ENCODE measurements at places on chromosomes 7 and 10.
A peak's percentile ranks its signal among the peaks of the same experiment; 100 is the strongest.

DNA sequence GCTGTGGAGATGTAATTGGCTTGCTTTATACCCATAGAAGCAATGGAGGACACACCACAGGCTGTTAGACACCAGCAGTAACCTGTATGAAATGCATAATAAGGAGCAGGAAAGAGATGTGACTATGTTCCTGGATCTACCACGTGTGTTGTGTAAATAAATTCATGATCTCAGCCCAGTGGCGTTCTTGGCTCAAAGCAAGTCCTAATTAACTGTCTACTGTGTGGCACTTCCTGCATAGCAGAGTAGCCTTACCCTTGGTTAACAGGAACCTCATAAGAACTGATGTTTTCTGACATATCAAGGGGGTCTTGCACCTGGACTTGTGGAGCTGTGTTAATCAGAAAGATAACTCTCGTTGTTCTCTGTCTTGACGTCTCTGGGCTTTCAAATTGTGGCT, 25.7 kb upstream of the FAM180A start:
- peak; percentile 23 for DNase-seq

DNA sequence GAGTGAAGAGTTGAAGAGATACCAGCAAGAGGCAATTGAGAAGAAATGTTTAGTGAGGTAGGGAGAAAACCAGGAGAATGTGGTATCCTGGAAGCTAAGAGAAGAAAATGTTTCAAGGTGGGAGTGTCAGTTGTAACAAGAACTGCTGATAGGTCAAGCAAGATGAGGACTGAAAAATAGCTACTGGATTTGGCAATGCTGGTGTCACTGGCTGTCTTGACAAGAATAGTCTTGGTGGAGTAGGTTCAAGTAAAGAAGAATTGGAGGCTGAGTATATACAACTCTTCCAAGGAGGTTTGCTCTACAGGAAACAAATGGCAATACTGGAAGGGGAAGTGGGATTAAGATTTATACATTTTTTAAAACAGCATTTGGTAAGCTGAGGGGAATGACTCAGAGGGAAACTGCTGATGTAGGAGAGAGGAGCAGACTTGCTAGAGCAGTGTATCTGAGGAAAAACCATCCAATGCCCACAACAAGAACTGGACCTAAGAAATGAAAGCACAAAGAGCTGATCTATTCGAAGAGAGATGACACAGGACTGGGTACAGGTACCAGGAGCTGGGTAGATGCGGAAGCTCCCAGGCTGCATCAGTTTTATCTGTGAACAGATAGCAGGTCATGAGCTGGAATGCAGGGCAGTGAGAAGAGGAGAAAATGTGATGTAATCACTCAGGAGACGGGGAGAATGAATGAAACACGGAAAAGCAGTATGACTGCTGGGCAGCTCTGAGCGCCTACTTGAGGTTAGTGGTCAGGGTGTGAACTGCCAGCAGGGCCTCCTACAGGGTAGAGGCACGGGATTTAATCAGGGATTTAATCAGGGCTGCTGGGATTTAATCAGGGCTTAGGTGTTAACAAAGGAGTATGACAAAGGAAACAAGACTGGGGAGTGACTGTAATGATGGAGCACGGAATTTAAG, 34.5 kb downstream of the FAM25A start:
- DNase-seq, result no peak

DNA sequence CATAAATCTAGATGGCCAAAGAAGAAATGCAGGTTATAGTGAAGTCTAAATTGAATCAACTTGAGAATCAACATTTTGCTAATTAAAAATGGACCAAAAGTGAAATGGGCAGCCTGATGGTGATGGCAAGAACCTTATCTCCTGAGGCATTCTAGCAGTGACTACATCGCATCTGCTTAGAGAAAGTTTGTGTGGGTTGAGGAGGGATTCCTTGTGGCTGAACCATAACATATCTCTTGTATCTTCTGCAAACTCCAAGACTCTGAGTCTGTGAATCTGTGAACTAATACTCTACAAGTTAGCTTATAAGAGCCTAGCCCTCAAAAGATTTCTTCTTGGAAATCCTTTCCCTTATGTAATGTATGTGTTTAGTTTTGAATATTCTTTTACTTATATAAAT, 85.6 kb downstream of the PRKG1 start:
- no peak for DNase-seq

- DNase-seq, result no peak
Measured at GRCh38 chr10:95831076-95831475, 75.1 kb downstream of the ENTPD1 start.

DNA sequence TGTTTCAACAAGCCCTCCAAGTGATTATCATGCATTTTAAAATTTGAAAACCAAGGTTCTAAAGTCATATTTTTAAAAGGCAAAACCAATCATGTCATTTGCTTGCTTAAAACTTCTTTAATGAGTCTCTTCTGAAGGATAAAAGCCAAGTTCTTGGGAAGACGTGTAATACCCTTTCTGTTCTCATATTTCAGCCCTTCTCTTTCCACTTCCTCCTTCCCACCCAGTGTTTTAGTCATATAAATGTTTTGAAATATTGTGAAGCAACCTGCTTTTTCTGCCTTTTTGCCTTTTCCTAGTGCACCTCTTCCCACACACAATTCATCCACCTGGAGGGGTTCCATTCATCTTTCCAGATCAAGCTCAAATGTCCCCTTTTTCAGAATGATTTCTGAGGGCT, 211.1 kb upstream of the LRRTM3 start:
- no peak for DNase-seq

GRCh38 chr7:68684996-68685395, 913.3 kb upstream of the AUTS2 start:
- DNase-seq, result no peak

GRCh38 chr10:62178568-62178967, 90.1 kb downstream of the RTKN2 start:
- DNase-seq, result no peak

GRCh38 chr7:75711656-75712514, 26.9 kb downstream of the HIP1 start:
- DNase-seq, result no peak

DNA sequence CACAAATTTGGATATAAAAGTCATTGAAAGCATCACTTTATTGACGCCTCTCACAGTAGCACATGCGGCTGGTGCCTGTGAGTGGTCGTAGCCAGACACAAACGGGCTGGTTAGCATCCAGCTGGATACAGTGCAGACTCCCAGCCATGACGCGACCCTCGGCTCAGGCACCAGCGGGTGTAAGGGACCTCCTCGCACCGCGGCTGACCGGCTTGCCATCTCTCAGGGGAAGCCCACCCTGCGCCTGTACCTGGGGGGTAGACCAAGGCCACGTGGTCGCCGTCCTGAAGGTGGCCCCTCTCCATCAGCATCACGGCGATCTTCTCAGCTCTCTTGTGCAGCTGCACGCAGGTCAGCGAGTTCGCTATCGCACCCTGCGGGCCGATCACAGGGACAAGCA, 213.8 kb downstream of the ZMYND11 start:
- no peak for DNase-seq

GRCh38 chr7:106979551-106980357, 64.8 kb upstream of the PRKAR2B start:
- DNase-seq, result no peak

DNA sequence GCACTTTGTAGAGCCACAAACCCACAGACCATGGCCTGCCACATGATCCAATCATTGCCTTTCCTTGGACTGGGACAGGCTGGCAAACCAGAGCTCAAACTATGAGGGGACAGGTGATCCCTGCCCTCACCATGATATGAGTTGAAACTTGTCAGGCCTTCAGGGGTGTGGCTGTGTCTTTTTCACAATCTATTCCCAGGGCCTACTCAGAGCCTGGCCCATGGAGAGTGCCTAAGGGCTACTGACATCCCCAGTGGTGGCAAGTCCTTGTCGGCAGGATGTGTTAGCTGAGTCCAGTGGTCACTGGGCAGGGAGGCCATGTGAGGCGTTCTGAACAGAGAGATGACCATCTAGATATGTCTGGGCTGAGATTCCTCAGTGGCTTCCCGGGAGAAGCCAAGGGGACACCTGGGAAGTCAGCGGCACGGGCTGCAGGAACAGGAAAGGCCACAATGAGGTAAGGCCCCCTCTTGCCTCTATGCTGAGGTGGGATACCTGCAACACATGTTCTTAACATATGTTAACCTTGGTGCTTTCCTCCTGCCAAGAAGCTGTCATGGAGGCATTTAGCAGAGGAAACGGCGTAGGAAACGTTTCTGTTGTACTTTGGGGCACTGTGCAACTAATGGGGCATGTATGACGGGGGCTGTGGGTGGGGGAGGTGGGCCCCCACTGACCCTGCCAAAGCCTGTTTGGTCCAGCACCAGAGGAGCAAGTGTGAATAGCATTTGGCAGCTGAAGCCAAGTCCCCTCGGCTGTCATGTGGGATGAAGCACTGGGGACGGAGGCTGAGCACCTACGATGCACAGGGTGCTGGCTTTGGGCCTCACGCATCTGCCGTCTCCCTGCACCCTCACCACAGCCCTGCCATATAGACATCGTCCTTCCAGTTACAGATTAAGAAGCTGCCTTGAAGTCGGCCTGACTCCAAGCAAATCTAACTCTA, 384.0 kb downstream of the RPS24 start:
- DNase-seq, result no peak

DNA sequence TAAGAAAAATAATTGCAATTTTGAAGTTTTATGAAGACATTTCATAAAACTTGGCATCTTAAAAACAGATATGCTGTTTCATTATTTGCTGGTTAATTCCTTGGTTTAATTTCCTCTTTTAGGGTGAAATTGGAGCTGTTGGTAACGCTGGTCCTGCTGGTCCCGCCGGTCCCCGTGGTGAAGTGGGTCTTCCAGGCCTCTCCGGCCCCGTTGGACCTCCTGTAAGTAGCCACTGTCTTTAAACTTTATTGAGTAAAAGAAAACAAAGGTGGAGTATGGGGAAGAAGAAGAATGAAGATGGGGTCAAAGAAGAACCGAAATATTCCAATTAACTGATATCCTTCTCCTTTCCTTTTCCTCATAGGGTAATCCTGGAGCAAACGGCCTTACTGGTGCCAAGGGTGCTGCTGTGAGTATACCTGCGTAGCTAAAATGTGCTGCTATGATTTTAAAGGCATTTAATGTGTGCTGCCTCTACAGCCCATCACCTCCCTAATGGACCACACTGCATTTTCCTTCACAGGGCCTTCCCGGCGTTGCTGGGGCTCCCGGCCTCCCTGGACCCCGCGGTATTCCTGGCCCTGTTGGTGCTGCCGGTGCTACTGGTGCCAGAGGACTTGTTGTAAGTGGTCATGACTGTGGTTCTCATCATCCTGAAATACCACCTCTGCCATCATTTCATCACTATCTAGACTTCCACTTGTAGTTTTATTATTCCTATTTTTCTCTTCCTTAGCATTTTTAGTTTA, 14.7 kb downstream of the COL1A2 start:
- no peak for DNase-seq

GRCh38 chr7:70884809-70885208, 247.1 kb upstream of the GALNT17 start:
- no peak for DNase-seq

DNA sequence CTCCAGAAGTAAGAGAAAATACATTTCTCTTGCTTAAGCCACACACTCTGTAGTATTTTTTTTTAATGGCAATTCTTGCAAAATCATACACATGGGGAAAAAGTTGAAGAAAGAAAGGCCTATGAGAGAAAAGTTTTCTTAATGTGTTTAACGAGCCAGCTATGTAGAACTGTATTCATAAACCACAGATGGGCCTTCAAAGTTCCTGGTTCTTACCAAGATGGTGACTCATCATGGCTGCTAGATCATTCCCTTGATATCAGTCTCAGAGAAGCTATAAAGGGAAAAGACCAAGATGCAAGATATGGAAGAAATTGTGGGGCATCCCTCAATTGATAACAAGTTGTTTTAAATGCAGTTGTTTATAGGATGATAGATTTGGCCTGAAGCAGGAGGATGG, 992.7 kb upstream of the MBL2 start:
- no peak for DNase-seq

- no peak for DNase-seq
Measured at GRCh38 chr7:139884441-139884840, 55.4 kb downstream of the TBXAS1 start.

- DNase-seq, result no peak
Measured at GRCh38 chr10:118882741-118883140, 128.0 kb upstream of the CACUL1 start.

DNA sequence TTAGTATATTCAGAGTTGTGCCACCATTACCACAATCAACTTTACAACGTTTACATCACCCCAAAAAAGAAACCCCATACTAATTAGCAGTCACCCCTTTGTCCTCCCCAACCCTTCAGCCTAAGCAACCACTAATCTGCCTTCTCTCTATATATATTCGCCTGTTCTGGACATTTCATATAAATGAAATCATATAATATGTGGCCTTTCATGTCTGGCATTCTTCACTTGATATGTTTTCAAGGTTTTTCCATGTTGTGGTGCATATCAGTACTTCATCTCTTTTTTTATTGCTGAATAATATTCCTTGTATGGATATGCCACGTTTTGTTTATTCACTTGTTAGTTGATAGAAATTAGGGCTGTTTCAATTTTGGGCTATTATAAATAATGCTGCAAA, 70.4 kb downstream of the AASS start:
- no peak for DNase-seq

DNA sequence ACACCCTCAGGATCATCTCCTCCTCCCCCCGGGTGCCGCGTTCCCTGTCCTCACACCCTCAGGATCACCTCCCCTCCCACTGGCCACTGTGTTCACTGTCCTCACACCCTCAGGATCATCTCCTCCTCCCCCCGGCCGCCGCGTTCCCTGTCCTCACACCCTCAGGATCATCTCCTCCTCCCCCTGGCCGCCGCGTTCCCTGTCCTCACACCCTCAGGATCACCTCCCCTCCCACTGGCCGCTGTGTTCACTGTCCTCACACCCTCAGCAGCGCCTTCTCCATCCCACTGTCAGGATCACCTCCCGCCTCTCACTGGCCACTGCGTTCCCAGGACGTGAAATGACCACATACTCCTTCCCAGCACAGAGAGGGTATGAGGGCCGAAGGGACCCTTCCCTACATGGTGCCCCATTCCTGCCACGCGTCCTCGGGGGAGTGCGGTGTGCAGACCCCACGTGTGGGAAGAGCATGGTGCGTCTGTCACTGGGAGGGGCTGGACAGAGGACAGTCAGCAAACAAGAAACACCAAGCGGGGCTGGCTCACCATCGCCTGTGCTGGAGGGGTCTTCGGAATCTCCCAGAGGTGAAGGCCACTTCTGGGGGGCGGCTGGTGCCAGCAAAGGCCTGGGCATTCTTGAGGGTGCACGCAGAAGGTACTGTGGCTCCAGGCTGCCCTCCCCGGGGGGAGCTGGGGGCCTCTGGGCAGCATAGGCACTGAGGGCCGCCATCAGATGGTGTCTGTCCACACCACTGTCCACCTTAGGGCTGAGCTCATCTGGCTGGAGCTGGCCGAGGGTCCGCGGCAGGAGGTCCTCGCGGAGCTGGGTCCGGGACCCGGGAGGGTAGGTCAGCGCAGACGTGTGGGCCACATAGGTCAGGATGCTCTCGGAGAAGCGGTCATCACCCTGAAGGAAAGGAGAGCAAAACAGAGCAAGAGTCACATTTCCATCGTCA, 421.0 kb downstream of the PTPRN2 start:
- DNase-seq, result no peak
